Fibroblast of skin of left quadriceps (primary cell): ENCODE measurements at places on chromosomes 11 and 22.

GRCh38 chr22:43080616-43081015 is 8.6 kb downstream of the TTLL1 start:
- DNase-seq: no peak

DNA sequence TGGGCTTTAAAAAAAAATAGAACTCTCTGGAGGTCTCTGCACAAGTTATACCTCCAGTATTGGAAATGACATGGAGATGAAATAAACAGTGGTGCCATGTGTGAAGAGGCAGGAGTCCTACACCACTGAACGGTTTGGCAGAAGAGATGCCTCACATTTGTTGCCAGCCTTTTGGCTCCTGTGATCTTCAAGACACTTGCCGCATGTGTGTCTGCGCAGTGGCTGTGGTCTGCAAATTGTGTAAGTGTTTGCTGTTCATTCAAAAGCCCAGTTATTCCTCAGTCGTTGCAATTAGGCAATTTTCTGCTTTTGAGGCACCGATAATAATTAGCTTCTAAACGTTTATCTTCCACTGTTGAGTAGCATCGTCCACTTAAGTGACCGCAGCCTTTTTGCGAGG is 319.1 kb downstream of the BRD1 start:
- no peak for DNase-seq

GRCh38 chr11:104912102-104912501 is 13.8 kb upstream of the CASP12 start:
- no peak for DNase-seq

DNA sequence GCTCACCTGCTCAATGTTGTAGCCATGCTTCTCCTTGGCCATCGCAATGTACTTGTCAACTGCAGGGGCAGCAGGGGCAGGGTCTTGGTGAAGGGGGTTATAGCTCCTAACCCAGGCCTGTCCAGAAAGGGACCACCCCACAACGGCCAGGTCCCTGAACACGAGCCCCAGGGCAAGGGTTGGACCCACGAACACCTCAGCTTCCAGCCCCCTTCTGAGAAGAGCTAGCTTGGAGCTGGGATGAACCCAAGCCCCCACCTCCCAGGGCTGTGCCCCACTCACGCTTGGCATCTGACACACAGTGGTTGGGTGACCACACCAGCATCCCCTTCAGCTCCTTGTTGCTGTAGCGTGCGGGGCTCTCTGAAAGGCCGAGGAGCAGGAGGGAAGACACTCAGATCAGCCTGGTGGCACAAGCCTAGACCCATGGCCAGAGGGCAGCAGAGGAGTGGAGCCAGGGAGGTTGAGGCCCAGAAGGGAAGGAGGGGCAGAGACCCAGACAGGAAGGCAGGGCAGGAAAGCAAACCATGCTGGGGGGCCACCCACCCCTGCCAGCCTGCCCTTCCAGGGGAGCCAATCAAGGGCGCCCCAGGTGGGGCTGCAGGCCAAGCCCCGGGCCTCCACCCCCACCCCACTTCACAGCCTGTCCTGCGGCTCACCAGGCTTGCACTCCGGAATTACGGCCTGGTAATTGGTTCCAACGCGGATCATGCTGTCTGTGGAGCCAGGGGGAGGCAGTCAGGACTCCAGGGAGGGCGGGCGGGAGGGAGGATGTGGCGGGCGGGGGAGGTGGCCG is 1.9 kb downstream of the RCOR2 start:
- DNase-seq: no peak

GRCh38 chr11:76783896-76784813 is 999 bp downstream of the TSKU start:
- no peak for DNase-seq

DNA sequence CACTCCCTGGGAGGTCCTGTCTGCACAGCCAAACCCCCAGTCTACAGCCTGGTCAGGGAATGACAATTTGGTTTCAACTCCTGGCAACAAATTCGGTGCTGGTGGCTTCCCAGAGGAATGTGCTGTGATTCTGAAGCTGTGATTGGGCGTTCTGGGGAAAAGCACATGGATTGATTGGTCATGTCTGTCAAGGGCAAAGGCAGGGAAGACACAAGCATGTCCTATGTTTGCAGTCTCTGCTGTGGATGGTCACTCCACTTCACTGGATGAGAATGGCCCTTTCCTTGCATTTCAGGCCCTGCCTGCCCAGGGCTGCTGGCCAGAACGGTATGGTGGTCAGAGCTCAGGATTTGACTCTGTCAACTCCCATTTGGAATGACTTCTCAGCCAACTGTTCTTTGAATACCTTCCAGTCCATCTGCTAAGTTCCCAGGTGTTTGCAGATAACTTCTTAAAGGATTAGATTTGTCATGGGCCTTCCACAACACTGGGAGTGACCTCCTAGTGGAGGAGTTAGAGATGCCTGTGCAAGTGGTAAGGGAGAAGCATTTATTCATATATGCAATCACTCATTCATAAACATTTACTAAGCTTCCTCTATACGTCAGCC is 42.7 kb downstream of the SGSM1 start:
- DNase-seq: no peak

GRCh38 chr22:50061824-50062355 is 3.8 kb upstream of the TTLL8 start:
- DNase-seq: no peak

DNA sequence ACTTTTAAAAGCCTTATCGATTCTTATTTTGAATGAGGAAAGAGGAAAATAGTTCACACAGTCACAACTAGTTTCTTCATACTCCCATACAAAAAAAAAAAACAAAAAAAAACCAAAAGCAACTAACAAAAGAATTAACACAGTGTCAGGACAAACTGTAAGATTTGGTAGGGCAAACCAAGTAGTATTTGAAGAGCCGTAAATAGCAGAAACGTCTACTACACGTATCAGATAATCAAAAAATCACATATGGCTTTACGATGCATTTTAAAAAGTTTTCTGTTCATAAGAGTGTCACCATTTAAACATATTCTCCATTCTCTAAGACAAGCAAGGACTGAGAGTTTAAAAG is 2.3 kb downstream of the PICALM start:
- DNase-seq: no peak

- DNase-seq: no peak
Measured at GRCh38 chr22:30969532-30970355, 679 bp downstream of the TUG1 start.
